Cortex of kidney (tissue), 1 donor: ENCODE measurements at places on chromosomes 12 and 14.

DNA sequence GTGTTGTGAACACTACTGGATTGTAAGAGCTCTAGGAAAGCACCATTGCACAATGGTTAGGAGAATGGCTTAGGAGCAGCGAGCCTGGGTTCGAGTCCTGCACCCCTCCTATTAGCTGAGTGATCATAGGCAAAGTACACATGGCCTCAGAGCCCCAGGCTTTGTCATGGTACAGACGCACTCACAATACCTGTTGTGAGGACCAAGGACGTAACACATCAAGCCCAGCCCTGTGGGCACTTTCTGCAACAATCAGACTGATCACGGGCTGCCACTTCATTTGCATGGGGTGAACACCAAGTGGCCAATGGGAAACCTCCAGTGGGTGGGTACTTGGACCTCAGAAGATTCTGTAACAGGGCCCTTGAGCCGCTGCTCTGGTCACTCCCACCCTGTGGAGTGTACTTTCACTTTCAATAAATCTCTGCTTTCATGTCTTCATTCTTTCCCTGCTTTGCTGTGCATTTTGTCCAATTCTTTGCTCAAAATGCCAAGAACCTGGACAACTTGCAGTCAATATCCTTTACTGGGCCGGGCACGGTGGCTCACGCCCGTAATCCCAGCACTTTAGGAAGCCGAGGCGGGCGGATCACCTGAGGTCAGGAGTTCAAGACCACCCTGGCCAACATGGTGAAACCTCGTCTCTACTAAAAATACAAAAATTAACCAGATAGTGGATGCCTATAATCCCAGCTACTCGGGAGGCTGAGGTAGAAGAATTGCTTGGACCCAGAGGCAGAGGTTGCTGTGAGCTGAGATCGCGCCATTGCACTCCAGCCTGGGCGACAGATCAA, 28.2 kb downstream of the GLRX5 start:
- no peak for DNase-seq

DNA sequence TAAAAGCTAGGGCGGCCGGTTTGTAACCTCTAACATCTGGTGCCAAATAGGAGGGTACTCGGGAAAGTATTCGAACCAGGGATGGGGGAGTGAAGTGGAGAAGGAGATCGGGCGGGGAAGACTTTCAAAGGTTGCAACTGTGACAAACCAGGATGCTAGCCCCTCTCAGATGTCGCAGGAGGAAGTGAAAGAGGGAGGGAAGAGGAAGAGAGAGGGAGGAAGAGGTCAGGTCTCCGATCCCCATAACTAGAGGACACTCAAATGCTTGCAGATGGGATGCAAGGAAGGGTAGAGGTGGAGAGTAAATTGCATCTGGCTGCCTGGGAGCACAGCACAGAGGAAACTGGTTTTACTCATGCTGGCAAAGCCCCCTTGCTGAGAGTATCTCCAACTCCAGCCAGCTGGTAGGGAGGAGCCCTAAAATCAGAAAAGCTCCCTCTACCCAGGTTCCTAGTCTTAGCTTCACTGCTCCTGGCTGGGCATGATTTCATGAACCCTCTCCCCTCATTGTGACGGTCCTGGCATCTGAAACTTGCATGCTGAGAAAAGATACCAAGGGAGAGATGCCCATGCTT, 696.7 kb upstream of the TBX3 start:
- DNase-seq = no peak

- no peak for DNase-seq
These were observed 395.0 kb downstream of the EGLN3 start for GRCh38 chr14:33555710-33556350.

DNA sequence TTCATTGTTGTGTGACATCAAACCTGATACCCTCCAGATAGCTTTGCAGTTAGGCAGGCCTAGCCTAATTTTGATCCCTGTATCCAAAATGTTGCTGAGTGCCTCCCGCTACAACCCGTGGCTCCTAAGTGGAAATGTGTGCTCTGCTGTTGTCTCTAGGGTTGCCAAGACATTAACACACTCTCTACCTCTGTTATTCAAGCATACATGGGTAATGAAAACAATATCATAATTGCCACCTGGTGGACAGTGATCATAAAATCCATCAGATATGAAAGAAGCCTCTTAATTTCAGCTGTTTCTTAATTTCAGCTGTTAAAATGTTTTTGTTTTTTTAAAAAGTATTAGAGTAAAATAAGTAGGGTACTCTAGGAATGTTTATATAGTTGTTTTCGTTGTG, 93.5 kb downstream of the PLEKHA5 start:
- no peak for DNase-seq

DNA sequence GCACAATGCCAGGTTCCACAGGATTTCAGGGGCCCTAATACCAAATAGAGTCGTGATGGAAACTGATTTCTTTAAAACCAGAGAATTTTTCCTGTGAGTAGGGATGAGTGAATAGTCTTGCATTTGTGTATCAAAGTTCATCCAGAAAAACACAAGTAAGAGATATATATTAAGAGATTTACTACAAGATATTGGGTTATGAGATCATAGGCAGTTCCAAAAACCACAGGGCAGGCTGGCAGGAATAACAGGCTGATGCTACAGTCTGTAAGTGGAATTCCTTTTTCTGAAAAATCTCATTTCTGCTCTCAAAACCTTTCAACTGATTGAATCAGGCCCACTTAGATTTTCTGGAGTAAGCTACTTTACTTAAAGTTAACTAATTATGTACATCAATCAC, 1756.2 kb upstream of the SEL1L start:
- DNase-seq = no peak

- no peak for DNase-seq
These were observed 602.8 kb downstream of the RPS29 start for GRCh38 chr14:48983351-48983888.

- DNase-seq = no peak
These were observed 5.1 kb upstream of the PAPLN start for GRCh38 chr14:73231981-73232851.

DNA sequence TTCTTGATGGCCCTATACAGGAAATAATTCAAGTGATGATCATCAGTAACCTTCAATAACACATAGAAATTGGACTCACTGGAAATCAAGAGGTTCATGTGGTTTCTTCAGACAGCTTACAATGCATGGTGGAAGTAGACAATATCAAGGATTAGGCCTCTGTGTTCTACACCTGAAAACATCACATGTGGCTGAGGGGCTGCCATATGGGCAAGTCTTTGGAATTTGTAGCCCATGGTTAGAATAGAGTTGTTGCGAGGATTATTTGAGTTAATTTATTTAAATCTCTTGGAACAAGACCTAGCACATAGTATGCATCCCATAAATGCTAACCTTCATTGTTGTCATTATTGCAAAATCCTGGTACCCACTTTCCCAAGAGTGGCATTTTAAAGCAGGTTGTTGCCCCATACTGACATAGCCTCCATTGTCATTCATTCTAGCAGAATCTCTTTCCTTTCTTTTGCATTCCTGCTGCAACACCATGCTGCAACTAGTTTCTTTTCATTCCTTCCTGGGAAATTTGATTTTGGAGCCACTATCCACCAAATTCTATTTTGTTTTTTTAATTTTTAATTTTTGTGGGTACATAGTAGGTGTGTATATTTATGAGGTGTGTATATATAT, 352.7 kb upstream of the NAV3 start:
- DNase-seq = no peak

- DNase-seq = no peak
These were observed 291.1 kb upstream of the RTL1 start for GRCh38 chr14:101194373-101195308.

GRCh38 chr14:48936362-48936761, 649.8 kb downstream of the RPS29 start:
- no peak for DNase-seq

GRCh38 chr12:107366322-107366721, 273.0 kb upstream of the CRY1 start:
- no peak for DNase-seq

DNA sequence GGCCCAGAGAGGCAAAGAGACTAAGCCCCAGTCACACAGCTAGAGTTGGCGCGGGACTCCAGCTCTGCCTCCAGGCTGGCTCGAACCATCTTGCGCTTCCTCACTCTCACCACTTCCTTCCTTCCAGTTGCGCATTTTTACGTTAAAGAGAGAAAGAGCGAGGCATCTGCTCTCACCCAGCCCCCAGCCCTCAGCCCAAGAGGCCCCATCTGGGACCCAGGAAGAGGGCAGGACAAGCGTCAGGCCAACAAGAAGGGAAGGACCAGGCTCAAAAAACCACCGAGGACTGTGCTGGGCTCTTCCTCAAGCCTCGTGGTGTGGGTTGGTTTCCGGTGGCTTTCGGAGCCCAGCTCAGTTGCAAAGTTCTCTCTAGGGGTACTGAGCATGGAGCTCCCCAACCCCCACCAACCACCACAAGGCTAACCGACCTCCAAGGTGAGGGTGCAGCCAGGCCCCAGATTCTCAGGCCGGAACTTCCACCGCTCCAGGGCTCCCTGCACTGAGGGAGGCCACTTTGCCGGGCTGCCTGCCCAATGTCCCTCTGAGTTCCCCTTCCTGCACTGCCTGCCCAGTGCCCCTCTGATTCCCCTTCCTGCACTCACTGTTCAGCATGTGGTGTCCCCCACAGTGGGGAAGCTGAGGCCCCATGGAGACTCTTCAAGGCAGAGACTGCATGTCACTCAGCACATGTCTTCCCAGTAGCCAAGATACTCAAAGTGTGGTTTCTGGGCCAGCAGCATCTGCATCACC, 35.9 kb downstream of the TESC start:
- DNase-seq = no peak

- DNase-seq = no peak
These were observed 59.9 kb downstream of the VCPKMT start for GRCh38 chr14:50056435-50056834.

DNA sequence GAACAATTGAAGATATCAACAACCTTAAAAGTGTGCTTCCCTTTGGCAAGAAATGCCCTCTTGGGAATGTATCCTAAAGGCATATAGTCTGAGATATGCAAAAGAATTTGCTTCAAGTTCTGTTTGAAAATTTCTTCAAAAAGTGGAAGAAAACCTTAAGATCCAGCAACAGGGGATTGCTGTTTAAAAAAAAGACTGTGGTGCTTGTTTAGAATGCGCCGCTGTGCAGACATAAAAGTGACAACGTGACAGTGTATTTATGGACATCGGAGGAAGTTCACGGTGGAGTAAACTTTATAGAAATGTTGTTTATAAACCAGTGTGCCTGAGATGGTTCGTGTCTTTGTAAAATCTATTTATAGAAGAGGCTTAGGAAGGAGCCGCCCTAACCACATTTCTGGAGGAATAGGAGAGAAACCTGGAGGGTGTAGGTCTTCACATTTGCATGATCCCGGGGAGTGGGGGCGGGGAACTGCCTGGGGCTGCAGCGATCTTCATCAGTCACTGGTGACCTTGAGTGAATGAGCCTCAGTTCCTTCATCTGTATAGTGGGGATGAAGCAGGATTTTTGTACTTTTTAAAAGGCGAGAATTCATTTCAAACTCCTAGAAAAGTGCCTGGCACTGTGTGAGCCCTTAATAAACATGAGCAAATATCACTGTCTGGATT, 27.5 kb downstream of the ADGRD1 start:
- no peak for DNase-seq

- DNase-seq = no peak
These were observed 23.3 kb downstream of the CYP46A1 start for GRCh38 chr14:99707420-99707819.

DNA sequence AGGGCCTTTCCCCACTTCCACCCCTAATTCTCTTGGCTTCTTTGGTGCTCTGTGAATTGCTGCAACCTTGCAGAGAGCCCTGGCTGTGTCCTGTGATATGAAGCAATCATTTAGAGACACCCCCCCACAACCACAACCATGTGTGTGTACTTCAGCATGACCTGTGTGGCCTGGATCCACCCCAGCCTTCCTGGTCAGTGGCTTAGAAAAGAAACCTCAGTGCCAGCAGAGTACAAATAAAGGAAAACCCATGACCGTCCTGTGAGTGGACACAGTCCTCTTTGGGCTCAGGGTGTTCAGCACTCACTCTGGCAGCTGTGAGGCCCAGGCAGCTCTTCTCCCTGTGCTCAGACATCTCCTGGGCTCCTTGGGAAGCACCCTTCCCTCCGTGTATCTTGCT, 206.6 kb upstream of the DIO3 start:
- no peak for DNase-seq

DNA sequence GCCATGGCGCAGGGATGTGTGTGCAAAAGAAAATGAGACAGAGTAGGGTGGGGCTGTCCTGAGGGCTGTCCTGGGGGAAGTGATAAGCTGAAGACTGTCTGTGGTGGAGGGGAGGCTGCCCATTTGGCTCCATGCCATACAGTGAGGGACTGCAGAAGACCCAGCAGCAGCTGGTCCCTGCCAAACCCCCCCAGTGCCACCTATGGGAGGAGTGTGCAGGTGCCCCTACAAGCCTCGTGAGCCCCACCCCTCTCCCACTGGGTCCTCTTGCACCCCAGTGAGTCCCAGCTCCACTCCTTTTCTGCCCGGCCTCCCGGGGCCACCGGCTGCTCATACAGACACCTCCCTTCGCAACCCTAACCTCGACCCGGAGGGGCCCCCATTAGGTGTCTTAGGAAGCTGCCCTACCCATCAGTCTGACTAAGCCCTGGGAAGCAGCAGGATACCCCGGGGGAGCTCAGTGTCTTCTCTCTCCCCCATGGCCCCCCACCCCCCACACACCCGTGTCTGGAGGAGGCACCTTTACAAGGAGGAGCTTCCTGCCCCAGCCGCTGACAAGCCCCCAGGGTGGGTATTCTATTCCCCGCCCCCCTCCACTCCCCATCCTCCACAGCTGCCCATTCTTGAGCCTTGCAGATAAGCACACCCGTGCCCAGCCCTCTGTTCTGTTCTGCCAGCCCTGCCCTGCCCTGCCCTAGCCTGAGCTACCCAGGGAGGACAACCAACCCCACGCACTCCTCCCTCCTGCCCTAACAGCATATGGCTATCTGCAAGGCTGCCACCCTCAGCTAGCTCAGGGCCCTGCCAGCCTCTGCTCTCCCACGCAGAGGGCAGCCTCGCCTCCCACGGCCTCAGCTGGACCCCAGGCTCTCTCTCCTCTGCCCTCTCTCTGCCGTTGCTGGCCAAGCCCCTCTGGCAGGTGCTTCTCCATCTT, 41.9 kb downstream of the SLC6A12 start:
- no peak for DNase-seq

- DNase-seq = no peak
These were observed 60.3 kb upstream of the DLK1 start for GRCh38 chr14:100666403-100666802.

GRCh38 chr14:99624971-99625370, 20.0 kb upstream of the HHIPL1 start:
- DNase-seq = no peak

GRCh38 chr12:117809509-117809908, 159.3 kb downstream of the KSR2 start:
- no peak for DNase-seq
